Muscle of leg (tissue), 16 donors: ENCODE measurements at places on chromosomes 3 and 15. TPM values are rescaled to one million over a fixed set of nuclear protein-coding genes. Genes with fewer than 3 reads are reported as not detected.

The ZPLD1 gene
- polyA plus RNA-seq: 0.06 TPM

The SYNPR gene
- polyA plus RNA-seq: not detected

The RHCG gene
- not detected for polyA plus RNA-seq

The THBS1 gene
- 51.9 TPM for polyA plus RNA-seq

The CLEC3B gene
- 79.2 TPM for polyA plus RNA-seq

The ANKUB1 gene
- not detected for polyA plus RNA-seq

The ARPP19 gene
- polyA plus RNA-seq: 65.7 TPM

The KLHL40 gene
- polyA plus RNA-seq: 114 TPM

The CLDND1 gene
- 86.0 TPM for polyA plus RNA-seq

The AAGAB gene
- 18.2 TPM for polyA plus RNA-seq

The GASK1A gene
- 4.1 TPM for polyA plus RNA-seq

The ACTC1 gene
- polyA plus RNA-seq: 8,533 TPM

The CAMKV gene
- polyA plus RNA-seq: 0.08 TPM

The SUCNR1 gene
- polyA plus RNA-seq: 0.05 TPM

The GRAMD1C gene
- polyA plus RNA-seq: 1.6 TPM

The LPCAT4 gene
- 38.6 TPM for polyA plus RNA-seq

The CSK gene
- polyA plus RNA-seq: 36.2 TPM

The PDIA5 gene
- 15.9 TPM for polyA plus RNA-seq

The NXPE3 gene
- 19.2 TPM for polyA plus RNA-seq

The SPCS1 gene
- polyA plus RNA-seq: 86.6 TPM
